ENCODE measurements at places on chromosomes 13 and 19. TPM values are rescaled to one million over a fixed set of nuclear protein-coding genes. Genes with fewer than 3 reads are reported as not detected.
A peak's percentile ranks its signal among the peaks of the same experiment; 100 is the strongest.

Gene ZNF723
- not detected for total RNA-seq

- DNase-seq: no peak
These were observed 241.8 kb downstream of the PCCA start for GRCh38 chr13:100330662-100331061.

DNA sequence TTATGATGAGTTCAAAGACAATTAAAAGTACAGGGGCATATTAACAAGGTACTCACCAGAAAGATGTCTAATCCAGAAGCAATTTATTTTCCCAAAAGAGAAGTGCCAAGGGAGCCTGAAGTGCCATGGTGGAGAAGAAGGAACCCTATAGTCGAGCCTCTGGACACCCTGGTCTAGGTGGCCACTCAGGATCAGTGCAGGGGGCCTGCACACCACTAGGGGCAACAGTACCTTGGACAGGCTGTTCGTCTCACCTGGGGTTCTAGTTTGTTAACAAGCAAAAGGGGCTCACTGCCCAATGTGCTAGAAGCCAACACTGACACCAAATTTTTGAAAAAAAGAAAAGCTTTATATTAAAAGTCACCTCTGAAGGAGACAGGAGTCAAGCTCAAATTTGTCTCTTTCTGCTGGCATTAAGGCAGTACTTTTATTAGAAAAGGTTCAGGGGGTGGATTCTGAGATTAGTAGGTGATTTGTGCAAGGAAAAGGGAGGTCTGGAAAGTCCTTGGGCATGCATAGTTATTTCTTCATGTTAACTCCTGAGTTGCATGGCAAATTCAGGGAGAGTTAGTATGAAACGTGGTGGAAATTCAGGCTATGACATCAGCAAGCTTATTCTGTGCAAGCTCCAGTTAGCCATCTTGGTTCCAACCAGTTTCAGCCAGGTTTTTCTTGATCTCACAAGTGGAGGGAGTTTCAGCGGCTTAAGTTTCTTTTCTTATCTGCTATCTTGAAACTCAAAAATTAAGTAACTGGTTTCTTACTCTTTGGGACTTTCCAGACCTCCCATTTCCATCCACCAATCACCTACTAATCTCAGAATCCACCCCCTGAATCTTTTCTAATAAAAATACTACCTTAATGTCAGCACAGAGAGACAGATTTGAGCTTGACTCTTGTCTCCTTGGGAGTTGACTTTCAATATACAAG lies 884 bp upstream of the CBY2 start:
- DNase-seq: no peak

- peak; percentile 83 for DNase-seq
These were observed 5.3 kb upstream of the CEACAM21 start for GRCh38 chr19:41570639-41571112.
